LNCaP clone FGC (cell line): ENCODE measurements at places on chromosomes 1 and 21.

- DNase-seq, result no peak
Observed at GRCh38 chr21:44780137-44780502, 21.5 kb downstream of the UBE2G2 start.

DNA sequence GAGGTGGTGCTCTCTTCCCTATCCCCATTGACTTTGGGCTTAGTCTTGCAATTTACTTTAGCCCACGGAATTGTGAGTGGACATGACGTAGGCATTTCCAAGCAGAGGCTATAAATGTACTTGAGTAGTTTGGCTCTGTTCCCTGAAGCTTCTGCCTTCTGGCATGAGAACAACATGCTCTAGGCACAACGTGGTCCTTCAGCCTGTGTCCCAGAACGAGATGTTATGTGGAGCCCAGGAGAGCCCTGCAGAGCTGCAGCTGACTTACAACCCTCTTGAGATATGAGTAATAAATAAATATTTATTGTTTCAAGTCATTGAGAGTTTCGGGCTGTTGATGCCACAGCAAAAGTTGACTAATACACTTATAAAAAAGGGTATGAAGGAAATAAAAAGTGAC, 105.2 kb upstream of the HMGB4 start:
- DNase-seq, result peak; percentile 30

GRCh38 chr1:237227476-237227875, 185.5 kb downstream of the RYR2 start:
- no peak for DNase-seq

DNA sequence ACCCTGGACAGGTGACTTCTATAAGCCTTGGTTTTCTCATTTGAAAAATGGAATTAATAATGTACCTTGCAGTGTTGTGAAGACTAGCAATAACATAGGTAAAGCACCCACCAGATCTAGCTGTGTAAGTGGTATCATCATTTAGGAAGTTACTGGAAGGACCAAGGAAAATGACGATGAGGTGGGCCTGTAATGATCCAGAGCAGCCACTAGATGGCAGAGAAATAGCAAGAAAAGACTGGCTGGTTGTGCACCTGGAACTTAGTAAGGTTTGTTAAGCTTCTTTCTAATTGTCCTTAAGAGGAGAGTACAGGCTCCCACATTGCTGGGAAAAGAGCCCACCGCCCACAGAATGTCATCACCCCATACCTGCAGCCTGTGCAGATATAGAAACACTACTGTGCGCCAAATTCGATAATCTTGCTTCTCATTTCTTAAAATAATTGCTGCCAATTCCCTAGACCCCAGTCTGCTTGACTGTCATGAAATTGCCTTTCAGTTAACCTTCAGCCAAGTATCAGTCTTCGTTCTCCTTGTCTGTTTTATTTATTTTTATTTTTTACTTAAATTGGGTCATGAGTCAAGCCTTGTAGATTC, 37.2 kb downstream of the WNT4 start:
- DNase-seq, result peak; percentile 15

DNA sequence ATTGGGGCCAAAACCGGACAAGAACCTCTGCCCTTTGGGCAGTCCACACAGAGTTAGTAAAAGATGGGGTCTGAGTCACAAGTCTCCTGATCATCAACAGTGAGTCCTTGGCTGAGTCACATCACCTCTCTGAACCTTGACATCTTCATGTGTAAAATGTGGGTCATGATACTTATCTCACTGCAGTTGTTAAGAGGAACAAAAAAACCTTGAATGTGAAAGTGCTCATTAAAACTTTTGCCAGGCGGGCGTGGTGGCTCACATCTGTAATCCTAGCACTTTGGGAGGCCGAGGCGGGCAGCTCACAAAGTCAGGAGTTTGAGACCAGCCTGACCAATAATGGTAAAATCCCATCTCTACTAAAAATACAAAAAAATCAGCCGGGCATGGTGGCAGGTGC, 15.7 kb downstream of the S100A16 start:
- DNase-seq, result no peak

DNA sequence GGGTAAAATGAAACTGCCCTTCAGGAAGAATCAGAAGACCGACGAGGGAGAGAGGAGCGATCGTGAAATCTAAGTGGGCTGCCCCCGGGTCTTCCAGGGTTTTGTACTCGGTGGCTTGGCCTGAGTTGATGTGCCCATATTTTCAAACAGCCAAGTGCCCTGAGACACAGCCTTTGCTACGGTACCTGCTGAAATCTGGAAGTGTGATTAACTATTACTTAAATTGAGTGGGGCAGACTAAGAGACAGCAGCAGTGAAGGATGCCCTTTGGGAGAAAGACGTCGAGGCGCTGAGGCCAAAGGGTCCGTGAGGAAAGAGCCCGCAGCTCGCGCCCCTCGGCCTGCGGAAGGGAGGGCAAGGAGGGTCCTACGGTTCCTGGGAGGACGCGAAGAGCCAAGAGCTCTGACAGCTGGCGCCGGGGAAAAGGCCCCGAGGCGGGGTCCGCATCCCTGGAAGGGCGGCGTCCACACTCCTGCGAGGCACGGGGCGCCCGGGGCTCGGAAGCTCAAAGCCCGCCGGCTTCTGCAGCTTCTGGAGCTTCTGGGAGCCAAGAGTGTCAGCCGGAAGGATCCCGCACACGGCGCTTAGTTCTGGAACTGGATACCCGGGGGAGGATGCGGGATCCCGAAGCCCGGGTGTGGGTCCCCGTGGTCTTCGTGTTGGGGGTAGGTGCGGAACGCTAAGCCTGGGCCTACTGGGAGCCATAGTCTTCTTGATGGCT, 15.4 kb upstream of the RNU1-4 start:
- no peak for DNase-seq

GRCh38 chr1:185560760-185561159, 173.4 kb upstream of the HMCN1 start:
- DNase-seq, result no peak

DNA sequence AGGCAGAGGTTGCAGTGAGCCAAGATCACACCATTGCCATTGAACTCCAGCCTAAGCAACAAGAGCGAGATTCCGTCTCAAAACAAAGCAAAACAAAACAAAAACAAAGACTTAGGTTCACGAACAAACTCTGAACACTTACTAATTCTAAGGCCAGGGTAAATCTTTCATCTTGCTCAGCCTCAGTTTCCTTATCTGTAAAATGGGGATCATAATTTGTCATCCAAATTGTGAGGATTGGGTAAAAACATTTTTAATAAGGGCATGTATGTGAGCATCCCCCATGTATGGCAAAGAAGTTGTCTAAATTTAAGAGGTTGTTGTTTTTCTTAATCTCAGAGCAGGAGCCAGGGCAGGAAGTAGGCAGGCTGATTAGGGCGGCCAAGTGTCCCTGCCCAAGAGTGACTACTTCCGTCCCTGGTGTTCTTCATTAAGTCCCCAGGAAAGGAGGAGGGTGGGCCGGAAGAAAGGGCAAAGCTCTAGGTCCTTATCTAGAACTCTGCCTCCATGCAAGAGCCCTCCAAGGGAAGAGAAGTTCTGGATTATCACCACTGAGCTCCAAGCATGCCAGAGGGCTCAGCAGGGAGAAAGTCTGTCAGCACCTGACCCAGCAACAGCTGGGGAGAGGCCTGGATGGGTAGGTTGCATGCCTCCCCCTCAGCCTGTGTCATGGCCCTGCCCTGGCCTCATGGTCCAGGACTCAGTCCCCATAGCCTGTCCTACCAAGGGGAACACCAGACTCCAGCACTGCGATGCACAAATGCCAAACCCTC, 49.9 kb upstream of the CLIC4 start:
- DNase-seq, result no peak

DNA sequence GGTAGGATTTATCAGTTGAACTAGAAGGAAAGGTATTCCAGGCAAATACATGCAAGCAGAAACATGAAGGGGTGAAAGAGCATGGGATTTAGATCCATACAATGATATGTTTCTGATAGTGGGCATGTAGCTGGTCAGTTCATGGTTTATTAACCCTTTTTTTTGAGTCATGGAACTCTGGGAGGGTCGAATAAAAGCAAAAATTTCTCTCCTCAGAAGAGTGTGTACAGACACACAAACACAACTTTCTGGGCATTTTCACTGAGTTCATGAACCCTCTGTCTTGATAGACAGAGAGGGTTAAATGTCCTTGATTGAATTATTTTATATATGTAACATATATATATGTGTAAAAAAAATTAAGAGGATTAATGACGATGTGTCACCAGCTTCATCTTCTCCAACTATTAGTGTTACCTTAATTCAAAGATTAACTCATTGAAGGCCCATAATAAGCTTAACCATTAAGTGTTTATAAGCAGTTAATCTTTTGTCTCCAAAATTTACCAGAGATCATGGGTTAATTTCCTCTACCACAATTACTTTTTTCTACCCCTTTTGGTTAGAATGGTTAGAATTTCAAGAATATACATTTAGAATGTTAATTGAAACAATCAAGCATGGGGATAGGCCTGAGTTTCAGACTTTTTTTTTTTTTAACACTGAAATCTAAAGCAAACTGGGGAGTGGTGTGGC, 4.6 kb downstream of the JUN start:
- DNase-seq, result no peak

GRCh38 chr1:228867108-228867950, 132.1 kb downstream of the RHOU start:
- peak; percentile 19 for DNase-seq

DNA sequence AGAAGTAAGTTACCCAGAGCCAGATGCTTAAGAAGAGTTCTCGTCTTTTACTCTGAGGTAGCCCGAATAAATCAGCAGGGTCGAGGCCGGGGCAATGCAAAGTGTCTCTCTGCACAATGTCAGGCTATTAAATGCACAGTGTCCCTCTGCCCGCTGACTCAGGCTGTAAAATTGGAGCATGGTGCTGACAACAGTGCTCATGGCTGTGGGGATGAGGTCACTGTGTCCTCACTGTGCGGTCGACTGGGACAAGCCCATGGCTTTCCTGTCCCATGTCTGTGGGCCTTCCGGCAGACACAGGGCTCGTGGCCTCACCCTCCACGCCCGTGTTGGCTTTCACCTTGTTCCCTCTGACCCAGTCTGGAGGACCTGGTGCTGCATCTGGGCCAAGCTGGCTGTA, 14.6 kb upstream of the SLC2A1 start:
- DNase-seq, result no peak

DNA sequence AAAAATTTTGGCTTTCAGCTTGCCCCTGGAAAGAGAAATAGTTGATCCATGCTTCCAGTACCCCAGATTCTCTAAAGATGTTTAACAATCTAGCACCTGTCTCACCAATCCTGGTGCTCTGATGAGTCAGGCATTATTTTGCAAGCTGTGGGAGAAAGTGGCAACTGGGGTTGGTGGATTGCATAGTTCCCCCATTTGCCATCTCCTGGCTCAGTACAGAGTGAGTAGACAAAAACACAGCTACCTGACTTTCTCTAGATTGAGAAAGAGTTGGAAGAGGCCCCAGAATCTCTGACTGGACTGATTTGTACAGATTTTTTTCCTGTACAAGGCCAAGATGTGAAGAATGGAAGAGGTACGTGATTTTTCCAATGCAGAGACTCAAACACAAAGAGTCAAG, 75.1 kb upstream of the NEGR1 start:
- no peak for DNase-seq

DNA sequence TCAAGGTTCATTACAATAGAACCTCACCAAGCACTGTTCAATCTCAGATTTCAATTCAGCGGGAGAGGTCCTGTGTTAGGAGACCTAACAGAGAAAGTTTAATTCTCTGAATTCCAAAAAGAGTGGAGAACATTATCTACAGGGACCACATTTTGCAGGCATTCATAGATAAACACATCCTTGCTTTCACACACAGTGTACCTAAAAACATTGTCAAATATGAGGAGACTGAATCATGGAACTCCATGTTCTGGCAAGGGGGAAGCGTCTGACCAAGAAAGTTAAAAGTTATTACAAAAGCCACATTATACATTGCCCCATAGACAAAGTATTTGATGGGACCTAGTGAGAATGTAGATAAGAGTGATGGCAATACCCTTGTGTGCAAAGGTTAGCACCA, 21.1 kb upstream of the PPP1R15B start:
- no peak for DNase-seq

GRCh38 chr1:187409341-187409740, 580.6 kb downstream of the PLA2G4A start:
- DNase-seq, result no peak

DNA sequence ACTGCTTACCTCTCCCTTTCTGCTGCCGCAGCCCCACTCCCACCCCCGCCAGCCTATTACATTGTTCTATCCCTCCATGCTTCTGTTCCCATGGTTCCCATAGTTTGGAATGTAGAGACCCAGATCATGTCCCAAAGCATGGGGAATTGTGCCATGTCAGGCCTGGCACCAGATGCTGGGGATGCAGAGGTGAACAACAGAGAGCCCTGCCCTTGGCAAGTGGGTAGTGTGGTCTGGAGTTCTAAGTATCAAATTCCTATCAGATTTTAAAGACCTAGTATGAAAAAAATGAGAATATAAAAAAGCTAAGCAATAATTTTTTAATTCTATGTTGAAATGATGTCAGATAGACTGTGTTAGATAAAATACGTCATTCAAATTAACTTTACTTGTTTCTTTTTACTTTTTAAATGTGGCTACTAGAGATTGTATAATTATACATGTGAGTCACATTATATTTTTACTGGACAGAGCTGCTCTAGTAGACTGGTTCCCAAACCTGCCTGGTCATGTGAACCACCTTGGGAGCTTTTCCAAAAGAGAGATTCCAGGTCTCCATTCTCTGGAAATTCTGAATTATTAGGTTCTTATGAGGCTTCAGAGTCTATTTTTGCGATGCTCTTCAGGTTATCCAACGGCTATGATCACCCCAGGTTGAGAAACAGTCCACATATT, 113.0 kb upstream of the DAB1 start:
- DNase-seq, result no peak

GRCh38 chr1:48947761-48948537, 171.3 kb upstream of the BEND5 start:
- DNase-seq, result no peak

- no peak for DNase-seq
Observed at GRCh38 chr1:56309065-56309464, 270.3 kb downstream of the PLPP3 start.

DNA sequence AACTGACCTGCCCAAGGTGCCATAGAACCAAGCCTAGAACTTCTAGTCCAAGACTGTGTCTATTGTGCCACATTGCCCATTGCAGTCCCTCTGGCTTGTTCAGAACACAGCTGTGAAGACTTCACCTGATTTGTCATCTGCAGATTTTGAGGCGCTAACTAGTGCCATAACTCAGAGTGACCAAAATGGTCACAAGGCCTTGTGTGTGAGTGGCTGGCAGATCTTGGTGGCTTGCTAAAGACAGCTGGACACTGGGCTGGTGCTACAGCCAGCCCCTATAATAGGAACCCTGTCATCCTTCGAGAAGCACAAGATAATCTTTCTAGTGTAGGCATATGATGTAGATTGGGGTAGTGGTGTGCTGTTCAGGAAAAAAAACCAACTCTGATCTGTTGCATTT, 63.7 kb upstream of the IFNLR1 start:
- DNase-seq, result no peak

GRCh38 chr1:234509457-234510328, 30.7 kb upstream of the TARBP1 start:
- DNase-seq, result no peak

GRCh38 chr1:214404571-214405213, 123.7 kb downstream of the SMYD2 start:
- no peak for DNase-seq

DNA sequence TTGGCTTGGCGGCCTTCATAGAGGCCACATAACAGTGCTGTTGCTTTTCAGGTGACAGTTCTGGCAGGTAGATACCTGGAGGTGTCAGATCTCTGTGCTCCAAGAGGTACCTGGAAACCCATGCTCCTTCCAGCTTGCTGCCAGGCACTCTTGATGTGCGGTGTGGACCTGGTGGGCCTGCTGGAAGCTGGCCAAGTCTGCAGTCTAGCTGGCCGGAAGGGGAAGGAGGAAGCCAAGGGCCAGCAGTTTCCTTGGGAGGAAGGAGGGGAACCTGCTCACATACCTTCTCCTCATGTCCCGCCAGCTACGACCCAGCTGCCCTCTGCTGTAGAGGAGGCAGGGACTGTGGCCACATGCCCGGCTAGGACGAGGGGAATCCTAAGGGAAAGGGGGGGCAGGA, 166.4 kb upstream of the AJAP1 start:
- DNase-seq, result no peak
